ENCODE measurements at places on chromosomes 7 and 10.

GRCh38 chr7:17152721-17153120 lies 145.7 kb upstream of the AHR start:
- no peak for DNase-seq

DNA sequence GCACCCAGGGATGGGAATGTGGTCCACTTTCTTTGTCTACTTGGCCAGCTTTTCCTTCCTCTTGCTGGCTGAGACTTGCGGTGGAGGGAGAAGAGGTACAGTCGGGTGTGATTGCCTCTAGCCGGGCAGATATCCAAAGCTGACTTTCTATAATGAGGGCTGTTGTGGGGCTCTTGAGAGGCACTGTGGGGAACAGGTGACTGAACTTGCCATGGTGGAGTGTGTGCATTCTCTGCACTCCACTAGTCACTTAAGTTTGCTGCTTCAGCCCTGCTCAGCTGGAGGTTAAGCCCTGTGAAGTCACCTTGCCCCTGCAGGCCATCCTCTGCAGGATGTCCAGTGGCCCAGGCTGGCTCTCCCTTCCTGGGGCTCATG lies 116.6 kb downstream of the AOAH start:
- no peak for DNase-seq

GRCh38 chr10:26485150-26485941 lies 47.2 kb downstream of the APBB1IP start:
- DNase-seq = no peak

DNA sequence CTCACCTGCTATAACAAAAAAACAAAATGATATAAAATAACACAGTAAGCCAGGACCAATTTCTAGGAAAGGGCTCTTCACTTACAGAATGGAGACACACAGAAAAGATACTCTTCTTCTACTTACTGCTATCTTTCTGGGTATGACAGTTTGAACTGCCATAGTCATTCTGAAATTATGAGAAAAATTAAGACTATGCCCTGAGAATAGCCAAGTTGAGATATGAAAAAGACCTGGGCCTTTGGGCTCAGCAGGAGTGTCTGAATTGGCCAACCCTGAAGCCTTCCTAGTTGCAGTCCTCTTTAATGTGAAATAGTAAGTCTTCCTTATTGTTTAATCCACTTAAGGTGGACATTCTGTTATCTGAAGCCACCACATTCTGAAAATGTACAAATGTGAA lies 519.5 kb downstream of the GRID1 start:
- DNase-seq = no peak

- no peak for DNase-seq
Measured at GRCh38 chr10:71293446-71294084, 25.5 kb upstream of the SLC29A3 start.
